Motor neuron (in vitro differentiated cells): ENCODE measurements at places on chromosomes 2 and 18. TPM values are rescaled to one million over a fixed set of nuclear protein-coding genes. Genes with fewer than 3 reads are reported as not detected.

Gene IHH
- total RNA-seq, result 0.21 TPM in 1 of 2 replicates, not detected in the other

Gene DYTN
- total RNA-seq, result not detected in 2 replicates

Gene IL1RN
- 0.23 and 0.29 TPM in 2 replicates for total RNA-seq

Gene SCN2A
- 18.9 and 21.8 TPM in 2 replicates for total RNA-seq

Gene CXCR2
- 0.58 and 0.62 TPM in 2 replicates for total RNA-seq

Gene ALKAL2
- total RNA-seq, result 3.8 and 5.7 TPM in 2 replicates
